ENCODE measurements at places on chromosomes 2 and 18. TPM values are rescaled to one million over a fixed set of nuclear protein-coding genes. Genes with fewer than 3 reads are reported as not detected.
A peak's percentile ranks its signal among the peaks of the same experiment; 100 is the strongest.

DNA sequence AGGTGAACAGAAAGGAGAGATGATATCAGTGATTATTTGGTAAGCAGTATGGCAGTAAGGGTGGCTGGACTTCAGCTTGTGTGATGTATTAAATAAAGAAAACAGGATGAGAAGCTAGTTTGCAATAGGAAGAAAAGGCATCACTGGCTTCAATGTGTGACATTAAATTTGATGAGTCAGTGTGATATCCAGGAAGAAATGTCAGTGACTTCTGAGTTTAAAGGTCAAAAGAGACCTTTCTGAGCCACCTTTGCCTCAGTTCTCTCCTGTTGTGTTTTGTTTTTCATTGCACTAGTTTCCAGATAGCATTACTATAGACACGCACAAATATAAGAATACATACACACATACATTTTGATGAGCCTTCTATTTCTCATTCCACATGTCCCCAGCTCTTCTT lies 105.6 kb downstream of the PIGN start:
- DNase-seq, result no peak

SNTG2 gene
- total RNA-seq, result not detected

DNA sequence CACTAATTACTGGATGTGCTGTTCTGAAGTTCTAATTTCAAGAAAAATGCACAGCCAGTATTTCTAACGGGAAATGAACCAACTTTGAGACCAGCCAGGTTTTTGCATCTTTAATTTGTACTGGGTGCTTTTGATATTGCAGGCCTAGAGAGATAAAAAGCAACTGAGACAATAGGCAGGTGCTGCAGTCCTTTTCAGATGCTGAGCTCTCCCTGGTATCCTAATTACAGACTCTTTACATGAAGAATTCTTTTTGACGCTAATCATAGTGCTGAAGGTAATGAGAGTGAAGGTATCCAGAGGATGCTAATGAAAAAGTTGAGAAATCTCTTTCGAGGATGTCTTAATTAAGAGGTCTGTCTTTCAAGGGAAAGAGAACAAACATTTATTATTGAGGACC lies 85.1 kb downstream of the SERPINB8 start:
- DNase-seq, result no peak

FKBP1B gene
- 6.6 TPM for total RNA-seq

DNA sequence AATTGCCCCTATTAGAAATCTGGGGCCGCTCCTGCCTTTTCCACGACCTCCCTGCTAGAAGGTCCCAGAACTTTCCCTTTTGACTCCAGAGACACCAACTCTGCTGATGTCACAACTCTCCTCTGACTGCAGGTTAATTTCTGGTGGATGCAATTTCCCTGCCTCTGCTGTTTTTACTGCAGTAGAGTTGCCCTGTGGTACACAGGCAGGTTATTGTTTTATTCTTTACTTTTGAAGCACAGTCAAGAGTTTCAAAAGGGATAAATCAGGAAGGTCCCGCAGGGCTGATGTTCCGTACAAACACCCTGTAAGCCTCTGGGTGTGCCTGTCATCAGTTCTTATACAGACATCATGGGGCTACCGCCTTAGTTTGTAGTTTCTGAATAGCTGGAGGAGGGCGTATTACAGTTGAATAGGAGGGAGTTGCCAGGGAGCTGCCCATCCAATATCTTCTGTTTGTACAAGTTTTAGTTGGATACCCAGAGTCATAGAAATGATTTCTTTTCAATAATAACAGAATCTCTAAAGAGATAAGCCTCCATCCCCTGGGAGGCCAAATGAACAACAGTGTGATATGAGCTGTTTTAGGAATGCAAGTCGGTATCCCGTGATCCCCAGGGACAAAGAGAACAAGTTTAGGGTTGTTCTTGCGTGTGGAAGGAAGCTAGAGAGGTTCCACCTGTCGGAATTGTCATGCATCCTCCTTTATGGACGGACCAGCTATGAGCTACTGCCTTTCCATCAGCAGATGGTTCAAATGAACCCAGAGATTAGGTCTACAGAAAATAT lies 108.4 kb upstream of the COPS8 start:
- DNase-seq, result no peak

GPR45 gene
- total RNA-seq, result not detected

DNA sequence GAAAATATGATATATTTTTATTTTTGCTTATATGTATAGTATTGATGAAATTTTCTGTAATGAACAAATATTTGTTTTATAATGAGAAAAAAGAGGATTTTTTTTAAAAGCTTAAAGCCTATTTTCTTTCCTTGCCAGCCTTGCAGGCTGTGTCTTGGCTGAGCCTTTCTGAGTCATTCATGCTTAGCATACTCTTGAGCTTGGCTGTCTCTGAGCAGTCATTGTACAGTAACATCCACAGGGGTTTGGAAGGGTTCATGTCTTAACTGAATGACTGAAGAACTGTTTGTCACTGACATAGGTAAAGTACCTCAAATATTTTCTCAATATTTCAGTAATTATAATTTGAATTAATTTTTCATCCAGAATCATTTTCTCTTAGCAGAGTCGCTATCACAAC lies 49.3 kb downstream of the GPR39 start:
- DNase-seq, result peak; percentile 7
